ENCODE measurements at places on chromosomes 6 and 20.
A peak's percentile ranks its signal among the peaks of the same experiment; 100 is the strongest.

DNA sequence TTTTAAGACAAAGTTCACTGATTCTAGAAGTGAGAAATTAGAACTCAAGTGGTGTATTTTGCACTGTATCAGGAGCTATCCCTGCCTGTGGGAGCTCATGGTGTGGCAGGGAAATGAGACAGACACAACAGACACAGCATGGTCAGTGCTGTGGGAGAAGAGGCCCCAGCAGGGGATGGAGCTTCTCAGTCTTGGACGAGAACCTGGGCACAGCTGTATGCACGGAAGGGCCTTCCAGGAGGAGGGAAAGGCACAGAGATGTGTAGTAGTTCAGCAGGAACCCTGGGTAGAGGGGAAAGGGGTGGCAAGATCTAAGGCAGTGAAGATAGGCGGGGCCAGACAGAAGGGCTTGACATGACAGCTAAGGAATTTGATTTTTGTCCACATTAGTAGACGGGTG lies 48.8 kb upstream of the KIF25 start:
- no peak for DNase-seq

GRCh38 chr20:60057866-60058807 lies 99.9 kb downstream of the CDH26 start:
- no peak for DNase-seq

- DNase-seq, result no peak
Observed at GRCh38 chr6:101462576-101462975, 69.1 kb downstream of the GRIK2 start.

DNA sequence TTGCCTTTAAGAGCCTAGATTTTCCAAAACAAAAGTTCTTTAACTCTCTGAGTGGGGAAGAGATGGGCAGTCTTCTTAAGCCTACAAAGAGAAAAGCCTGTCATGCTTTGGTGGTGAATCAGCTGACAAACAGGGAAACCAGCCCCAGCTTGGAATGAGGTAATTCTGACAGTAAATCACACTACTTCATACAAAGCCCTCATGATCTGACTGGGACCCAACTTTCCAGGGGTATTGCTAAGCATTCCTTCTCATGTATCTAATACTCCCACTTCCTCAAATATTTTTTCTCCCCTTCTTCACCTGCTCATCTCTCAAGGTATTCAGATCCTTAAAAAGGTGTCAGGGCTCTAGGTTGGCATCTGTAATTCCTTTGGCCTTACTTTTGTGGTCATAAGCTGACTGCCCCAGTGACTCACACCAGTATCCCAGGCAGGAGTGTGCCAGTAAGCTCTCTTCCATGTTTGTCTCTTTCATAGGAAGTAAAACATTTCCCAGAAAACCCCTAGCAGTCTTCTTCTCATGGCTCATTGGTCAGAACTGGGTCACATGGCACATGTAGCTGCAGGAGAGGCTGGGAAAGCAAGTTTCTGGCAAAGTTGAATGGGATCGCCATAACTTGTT lies 15.0 kb upstream of the TBC1D22B start:
- DNase-seq, result peak; percentile 90

GRCh38 chr20:32354592-32355416 lies 3.3 kb upstream of the ASXL1 start:
- no peak for DNase-seq

DNA sequence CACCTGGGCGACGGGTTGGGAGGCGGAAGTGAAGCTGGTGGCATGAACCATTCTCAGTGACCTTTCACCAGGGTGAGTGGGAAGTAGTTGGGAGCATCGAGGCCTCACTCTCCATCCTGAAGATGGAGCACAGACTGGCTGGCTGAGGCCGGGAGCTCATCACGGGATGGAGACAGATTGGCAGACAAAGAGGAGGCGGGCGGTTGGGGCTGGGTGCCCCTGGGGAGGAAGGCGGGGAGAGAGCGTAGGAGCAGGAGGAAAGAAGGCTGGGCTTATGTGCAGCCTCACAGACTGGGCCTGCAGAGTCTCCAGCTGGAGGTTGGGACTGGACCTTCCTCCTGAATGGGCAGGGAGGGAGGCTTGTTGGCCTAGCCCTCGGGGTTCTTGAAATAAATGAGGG lies 44.2 kb upstream of the SCRT2 start:
- DNase-seq, result no peak
